ENCODE measurements at places on chromosomes 3 and 15.
A peak's percentile ranks its signal among the peaks of the same experiment; 100 is the strongest.

GRCh38 chr3:112321867-112322652 is 10.9 kb upstream of the CD200 start:
- no peak for DNase-seq

GRCh38 chr15:65580287-65580686 is 30.6 kb downstream of the INTS14 start:
- no peak for DNase-seq

GRCh38 chr3:38019658-38020341 is 9.6 kb downstream of the PLCD1 start:
- no peak for DNase-seq

GRCh38 chr3:126959921-126960603 is 22.9 kb upstream of the PLXNA1 start:
- DNase-seq: peak; percentile 53

DNA sequence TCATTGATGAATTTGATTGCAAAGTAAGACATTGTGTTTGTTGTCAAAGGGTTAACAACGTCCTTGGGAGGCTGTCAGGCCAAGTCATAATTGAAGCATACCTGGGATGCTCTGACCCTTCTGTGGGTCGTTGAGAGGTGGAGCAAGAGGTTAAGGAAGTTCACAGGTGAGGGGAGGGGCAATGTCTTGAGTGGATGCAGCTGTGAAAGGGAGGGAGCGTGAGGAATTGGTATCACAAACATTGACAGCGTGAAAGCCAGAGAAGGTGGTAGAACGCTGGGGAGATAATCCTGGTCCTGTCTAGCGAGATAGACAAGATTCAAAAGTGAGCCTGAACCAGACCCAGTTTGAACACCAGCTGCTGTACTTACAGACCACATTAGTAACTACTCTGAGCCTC is 79.4 kb downstream of the HES1 start:
- no peak for DNase-seq

DNA sequence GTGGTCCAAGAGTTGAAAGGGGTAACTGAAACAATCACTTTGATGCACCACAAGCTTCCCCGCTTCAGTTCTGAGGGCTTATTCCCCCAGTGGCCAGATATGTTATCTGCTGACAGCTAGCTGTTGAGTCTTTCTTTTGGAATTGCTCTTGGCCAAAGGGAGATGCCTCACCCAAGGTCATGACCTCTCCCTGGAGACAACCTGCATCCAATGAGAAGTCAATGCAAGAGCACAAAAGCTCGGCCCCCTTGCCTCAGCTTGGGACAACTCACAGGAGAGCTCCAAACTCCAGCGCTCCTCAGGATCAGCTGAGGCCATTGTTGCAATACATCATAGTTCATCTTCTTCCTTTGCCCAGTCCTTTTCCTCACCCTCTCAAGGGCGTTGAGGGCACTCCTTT is 31.0 kb upstream of the THBS1 start:
- no peak for DNase-seq

DNA sequence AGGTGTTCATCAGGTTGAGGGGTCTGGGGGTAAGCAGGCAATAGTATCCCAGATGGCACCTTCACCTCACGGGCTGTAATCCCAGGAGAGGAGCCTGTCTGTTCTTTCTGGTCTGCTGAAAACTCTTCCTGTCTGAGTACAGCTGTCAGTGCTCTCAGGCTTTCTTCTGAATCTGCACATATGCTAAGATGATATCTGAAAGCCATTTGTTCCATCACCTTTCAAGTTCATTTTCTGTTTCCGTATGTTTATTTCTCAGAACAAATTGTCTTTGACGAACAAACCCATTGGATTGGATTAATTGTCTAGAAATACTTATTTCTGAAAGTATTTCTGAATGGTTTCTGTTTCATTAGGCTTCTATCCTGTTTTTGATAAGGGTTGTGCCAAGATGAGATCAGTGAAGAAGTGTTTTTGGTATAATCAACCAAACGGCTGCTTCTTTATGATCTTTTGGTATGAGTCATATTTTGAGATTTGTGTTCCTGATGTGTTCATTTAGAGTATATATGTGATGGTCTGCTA is 13.3 kb downstream of the ZNF592 start:
- no peak for DNase-seq

DNA sequence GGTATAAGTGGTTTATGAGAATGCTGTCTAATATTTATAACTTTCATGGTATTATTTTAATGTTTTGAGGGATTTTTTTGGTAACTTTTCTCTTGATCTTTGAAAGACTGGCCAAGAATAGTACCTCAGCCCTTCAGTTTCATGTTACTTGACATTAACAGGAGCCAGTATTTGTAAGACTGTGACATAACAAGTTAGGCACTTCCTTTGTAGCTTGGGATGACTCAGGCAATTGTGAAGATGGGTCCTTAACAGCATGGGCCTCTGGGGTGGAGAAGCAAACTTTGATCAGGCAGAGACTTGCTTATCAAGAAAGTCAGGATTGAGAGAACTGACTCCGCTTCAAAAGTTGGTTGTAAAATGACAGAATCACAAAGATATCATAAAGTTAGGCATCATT is 9.5 kb downstream of the LRRC49 start:
- no peak for DNase-seq

DNA sequence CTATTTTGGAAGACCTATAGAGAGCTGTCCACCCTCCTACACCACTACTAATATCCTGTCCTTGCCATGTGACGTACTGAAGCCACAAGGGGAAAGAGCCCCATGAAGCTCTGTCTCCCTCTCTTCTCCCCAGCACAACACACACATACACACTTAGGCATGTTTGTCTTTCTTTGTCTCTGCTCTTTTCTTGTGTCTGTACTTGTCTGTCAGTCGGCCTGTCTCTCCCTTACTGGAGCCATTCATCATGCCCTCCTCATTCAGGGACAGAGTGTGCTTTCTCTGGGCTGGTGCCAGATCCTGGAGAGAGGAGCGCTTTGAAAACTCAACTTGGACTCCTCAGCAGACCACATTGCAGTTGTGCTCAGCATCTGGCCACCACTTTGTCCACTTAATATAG is 47.6 kb downstream of the PSMD6 start:
- DNase-seq: peak; percentile 14

- DNase-seq: peak; percentile 90
Measured at GRCh38 chr3:31331278-31331677, 201.4 kb upstream of the STT3B start.

- no peak for DNase-seq
Measured at GRCh38 chr3:78338405-78338804, 1298.5 kb downstream of the ROBO2 start.

DNA sequence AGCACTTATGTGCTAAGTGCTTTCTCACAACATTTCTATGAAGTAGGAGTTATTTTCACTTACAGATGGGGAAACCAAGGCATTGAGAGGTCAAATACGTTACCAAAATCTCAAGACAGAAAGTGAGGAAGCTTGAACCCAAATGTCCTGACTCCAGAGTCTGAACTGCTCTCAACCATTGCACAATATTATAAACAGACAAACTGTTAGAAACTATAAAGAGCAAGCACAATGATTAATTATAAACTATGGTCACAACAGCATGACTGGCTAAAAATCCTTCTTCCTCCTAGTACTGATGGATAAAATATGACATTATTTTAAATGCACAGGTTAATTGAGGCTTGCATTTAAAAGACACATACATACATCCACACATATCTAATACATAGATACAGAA is 77.9 kb upstream of the ASB14 start:
- no peak for DNase-seq

DNA sequence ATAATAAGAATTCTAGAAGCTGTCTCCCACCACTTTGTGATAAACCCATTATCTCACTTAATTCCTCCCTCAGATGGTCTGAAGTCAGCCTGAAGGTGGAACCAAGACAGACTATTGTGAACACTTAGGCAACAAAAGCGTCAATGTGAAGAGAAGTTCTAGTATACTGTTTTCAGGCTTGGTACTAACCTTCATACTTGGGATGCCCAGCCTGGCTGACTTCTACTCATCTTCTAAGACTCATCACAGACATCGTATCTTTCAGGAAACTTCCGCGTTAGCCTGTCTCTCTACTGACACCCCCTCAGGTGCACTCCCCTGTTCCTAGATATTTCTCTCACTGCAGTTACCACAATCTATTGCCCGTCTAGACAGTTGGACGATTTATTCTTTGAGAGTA is 201.2 kb downstream of the SATB1 start:
- no peak for DNase-seq

GRCh38 chr3:129058441-129059200 is 2.0 kb upstream of the GP9 start:
- DNase-seq: peak; percentile 8

GRCh38 chr3:187456250-187456649 is 88.1 kb downstream of the RTP4 start:
- no peak for DNase-seq

DNA sequence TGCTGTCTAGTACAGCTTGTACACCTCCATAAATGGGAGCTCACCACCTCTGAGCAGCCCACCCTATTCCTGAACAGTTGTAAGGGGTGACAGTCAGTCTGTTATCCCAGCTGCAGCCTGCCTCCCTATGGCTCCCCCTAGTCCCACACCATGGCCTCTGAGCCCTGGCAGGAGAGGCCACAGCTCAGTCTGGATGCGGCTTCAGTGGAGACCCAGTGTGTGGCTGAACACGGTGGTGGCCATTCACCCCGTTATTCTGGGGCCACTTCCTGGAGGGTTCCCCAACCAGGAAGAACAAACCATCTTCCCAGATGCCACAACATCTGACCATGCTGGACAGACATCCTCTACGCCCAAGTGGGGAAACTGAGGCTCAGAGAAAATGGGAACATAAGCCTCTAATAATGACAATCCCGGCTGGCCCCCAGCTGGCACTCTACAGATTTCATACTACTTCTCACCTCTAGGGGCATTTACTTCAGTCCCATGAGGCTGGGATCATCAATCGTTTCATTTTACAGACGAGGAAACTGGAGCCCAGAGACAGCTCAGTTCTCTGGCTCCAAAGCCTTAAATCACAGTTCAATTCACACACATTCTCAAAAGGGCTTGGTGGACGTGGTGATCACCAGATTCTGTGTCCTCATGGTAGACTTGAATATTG is 9.2 kb upstream of the GRIP2 start:
- DNase-seq: no peak

GRCh38 chr3:129503471-129504291 is 24.8 kb upstream of the RHO start:
- DNase-seq: peak; percentile 32

GRCh38 chr15:25875566-25875965 is 12.4 kb upstream of the ATP10A start:
- no peak for DNase-seq

DNA sequence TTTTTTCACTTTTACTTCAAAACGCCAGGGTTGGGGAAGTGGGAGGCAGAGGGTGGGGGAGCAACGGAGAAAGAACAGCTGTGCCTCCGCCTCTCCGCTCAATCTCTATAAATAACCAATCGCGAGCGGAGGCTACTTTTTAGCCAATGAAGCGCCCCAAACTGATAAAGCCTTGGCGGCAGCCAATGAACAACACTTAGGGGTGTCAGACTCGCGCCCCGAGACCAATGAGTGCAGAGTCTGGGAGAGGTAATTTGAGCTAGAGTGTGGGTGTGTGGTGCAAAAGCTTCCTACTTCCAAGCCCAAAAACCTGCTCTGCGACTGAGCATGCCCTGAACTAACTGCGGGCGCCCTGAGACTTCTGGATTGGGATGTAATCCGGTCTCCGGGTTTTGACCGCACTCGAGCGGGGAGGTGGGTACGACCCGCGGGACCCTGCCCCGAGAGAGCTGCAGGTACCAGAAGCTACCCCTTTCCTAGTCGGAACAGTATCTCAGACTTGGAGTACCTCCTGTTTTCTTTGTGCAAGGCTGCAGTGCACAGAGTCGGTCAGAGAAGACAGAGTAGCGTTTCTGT is 800 bp upstream of the RAP2B start:
- peak; percentile 94 for DNase-seq

DNA sequence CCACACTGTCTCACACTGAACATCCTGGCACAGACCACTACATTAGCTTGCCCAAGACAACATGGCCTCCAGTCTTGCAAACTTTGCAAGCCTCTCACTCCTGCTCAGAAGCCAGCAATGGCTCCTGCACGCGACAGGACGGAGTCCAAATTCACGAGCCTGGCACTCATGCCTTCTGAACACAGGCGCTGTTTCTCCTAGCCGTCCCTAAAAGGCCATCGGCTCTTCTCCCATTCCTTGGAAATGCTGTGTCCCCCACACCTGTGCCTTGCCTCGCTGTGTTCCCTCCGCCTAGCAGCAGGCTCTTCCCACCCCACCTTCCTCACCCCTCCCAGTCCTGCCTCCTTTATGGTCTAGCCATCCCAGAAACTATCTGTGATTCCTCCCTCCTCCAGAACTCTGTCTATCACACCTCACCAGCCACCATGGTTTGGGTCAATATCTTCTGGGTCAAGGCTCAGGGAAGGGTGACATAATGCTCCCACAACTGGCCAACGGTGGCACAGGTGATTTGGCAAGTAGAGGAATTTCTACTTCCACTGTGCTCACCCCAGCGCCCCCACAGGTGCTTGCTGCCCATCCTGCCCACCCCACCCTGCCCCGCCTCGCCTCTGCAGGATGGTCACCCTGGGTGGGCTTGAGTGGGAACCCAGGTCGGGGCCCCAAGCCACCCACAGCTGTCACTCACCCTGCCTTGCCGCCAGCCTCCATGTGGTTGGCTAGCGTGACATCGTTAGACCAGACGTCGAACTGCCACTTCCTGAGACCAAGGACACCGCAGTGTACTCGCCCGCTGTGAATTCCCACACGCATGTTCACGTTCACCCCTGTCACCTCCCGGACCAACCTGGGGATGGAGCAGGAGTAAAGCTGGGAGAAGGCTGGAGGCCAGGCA is 120.7 kb downstream of the ADCY5 start:
- DNase-seq: no peak
